SK-N-SH (cell line): ENCODE measurements at places on chromosomes 7 and 10. TPM values are rescaled to one million over a fixed set of nuclear protein-coding genes. Genes with fewer than 3 reads are reported as not detected.

Gene HHEX
- 0.75 and 1.1 TPM in 2 replicates for polyA plus RNA-seq

Gene SPRN
- 0.78 and 1.2 TPM in 2 replicates for polyA plus RNA-seq

Gene PIK3AP1
- polyA plus RNA-seq = 0.07 and 0.08 TPM in 2 replicates

Gene FGL2
- polyA plus RNA-seq = not detected in 2 replicates

Gene FOXP2
- polyA plus RNA-seq = not detected in 2 replicates

Gene OR6V1
- polyA plus RNA-seq = not detected in 2 replicates

Gene CYP3A5
- 0.25 and 0.31 TPM in 2 replicates for polyA plus RNA-seq

Gene CNPY1
- not detected in 2 replicates for polyA plus RNA-seq

Gene IL2RA
- not detected in 2 replicates for polyA plus RNA-seq

Gene CYP2C19
- not detected in 2 replicates for polyA plus RNA-seq

Gene GRK5
- 9.5 and 12.1 TPM in 2 replicates for polyA plus RNA-seq

Gene ENTPD1
- polyA plus RNA-seq = 0.02 TPM in 2 replicates

Gene USP6NL
- 8.2 and 8.9 TPM in 2 replicates for polyA plus RNA-seq

Gene C10orf105
- polyA plus RNA-seq = not detected in 2 replicates

Gene TMEM196
- polyA plus RNA-seq = not detected in 2 replicates

Gene KCNH2
- polyA plus RNA-seq = 2.2 and 6.4 TPM in 2 replicates

Gene ERVW-1
- polyA plus RNA-seq = not detected in 2 replicates

Gene AKR1C8
- not detected in 2 replicates for polyA plus RNA-seq

Gene OR2A14
- polyA plus RNA-seq = not detected in 2 replicates

Gene CYCS
- polyA plus RNA-seq = 22.9 and 23.8 TPM in 2 replicates

Gene ASB10
- not detected in 2 replicates for polyA plus RNA-seq

Gene RALA
- polyA plus RNA-seq = 29.0 and 37.4 TPM in 2 replicates

Gene RUFY2
- polyA plus RNA-seq = 6.2 and 9.0 TPM in 2 replicates

Gene ACTA2
- 119 and 130 TPM in 2 replicates for polyA plus RNA-seq

Gene PAPOLB
- polyA plus RNA-seq = not detected in 2 replicates

Gene NUTM2A
- polyA plus RNA-seq = 0.38 and 0.42 TPM in 2 replicates

Gene ELN
- polyA plus RNA-seq = 8.9 and 12.5 TPM in 2 replicates

Gene CTAGE4
- not detected in 2 replicates for polyA plus RNA-seq

Gene IFIT2
- 0.99 and 1.2 TPM in 2 replicates for polyA plus RNA-seq

Gene BLVRA
- polyA plus RNA-seq = 111 and 123 TPM in 2 replicates

Gene TFPI2
- 16.9 and 17.7 TPM in 2 replicates for polyA plus RNA-seq

Gene FOXI2
- not detected in 2 replicates for polyA plus RNA-seq

Gene RPEL1
- 0.08 TPM in 1 of 2 replicates, not detected in the other for polyA plus RNA-seq

Gene CYP3A4
- polyA plus RNA-seq = not detected in 2 replicates

Gene TEX47
- polyA plus RNA-seq = not detected in 2 replicates

Gene SNCG
- 3.8 and 4.3 TPM in 2 replicates for polyA plus RNA-seq

Gene CDK14
- 13.9 and 15.6 TPM in 2 replicates for polyA plus RNA-seq

Gene CPVL
- 0.16 TPM in 1 of 2 replicates, not detected in the other for polyA plus RNA-seq

Gene GSAP
- polyA plus RNA-seq = 5.9 and 7.5 TPM in 2 replicates

Gene FGFR2
- polyA plus RNA-seq = 0.02 TPM in 1 of 2 replicates, not detected in the other

Gene HKDC1
- polyA plus RNA-seq = 0.06 and 0.10 TPM in 2 replicates

Gene FBXO24
- 0.71 and 0.94 TPM in 2 replicates for polyA plus RNA-seq

Gene GNGT1
- polyA plus RNA-seq = 0.15 TPM in 1 of 2 replicates, not detected in the other

Gene STEAP2
- polyA plus RNA-seq = 6.6 and 9.5 TPM in 2 replicates

Gene CPA4
- polyA plus RNA-seq = 176 and 243 TPM in 2 replicates

Gene GPER1
- polyA plus RNA-seq = 4.0 and 6.4 TPM in 2 replicates
